ENCODE measurements at places on chromosomes 1 and 21.

DNA sequence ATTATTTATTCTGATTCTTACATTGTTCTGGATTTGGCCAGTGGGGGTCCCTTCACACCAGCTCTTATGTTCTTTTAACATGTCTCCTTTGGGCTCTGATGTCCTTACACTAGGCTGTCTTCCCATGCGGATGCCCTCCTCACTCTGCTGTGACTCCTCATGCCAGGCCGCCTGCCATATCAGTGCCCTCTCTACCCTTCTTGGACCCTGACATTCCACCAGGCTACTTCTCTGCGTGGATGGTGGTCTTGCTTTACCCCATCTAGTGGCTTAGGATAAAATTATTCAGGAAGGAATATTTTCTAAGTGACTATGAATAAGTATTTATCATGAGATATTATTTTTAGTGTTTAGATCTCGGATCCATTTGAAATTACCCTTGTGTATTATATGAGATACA is 21.2 kb downstream of the ATF6 start:
- no peak for DNase-seq
- H3K36me3 ChIP-seq, result peaks cover 6% of the 10 kb centered on the region
- H3K27ac ChIP-seq, result no peak overlapping the region
- no peak overlapping the region for H3K4me3 ChIP-seq
- no peaks in the 10 kb centered on the region for H3K4me1 ChIP-seq

DNA sequence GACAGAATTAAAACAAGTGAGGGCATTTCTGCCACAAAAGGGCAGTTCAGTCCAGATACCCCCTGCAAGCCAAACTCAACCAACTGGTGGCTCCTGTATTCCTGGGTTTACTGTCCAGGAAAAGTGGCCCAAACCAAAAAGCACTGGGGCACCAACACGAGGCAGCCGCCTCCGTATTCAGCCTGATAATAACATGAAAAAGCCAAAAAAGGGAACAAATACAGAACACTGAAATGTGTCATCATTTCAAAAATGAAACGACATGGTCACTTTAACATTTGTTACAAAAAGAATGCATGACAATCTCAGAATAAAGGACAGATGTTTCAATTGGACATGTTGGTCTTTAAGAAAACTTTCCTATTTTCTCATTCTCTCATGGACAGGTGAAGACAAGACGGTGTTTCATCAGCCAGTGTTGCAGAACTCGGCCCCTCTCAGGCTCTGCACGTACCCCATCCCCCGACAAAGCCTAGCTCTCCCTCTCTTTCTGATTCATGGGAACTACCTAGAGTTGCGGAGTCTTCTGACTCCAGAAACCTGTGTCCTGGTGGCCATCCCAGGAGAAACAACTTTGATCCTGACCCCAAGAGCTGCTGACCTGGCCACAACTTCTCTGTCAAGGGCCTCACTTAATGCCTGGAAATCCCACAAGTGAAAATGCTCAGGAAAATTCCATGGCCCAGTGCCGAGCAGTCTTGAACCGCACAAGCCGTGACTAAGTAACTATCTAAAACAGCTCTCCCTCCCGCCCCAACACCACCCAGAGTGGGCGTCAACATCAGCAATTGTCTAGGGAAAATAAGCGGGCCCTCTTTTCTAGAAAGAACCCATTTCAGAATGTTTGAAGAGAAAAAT is 27.1 kb downstream of the ZBTB17 start:
- H3K36me3 ChIP-seq, result peaks cover 47% of the 10 kb centered on the region
- H3K27me3 ChIP-seq, result no peaks in the 10 kb centered on the region
- H3K4me1 ChIP-seq, result peaks cover 6% of the 10 kb centered on the region

DNA sequence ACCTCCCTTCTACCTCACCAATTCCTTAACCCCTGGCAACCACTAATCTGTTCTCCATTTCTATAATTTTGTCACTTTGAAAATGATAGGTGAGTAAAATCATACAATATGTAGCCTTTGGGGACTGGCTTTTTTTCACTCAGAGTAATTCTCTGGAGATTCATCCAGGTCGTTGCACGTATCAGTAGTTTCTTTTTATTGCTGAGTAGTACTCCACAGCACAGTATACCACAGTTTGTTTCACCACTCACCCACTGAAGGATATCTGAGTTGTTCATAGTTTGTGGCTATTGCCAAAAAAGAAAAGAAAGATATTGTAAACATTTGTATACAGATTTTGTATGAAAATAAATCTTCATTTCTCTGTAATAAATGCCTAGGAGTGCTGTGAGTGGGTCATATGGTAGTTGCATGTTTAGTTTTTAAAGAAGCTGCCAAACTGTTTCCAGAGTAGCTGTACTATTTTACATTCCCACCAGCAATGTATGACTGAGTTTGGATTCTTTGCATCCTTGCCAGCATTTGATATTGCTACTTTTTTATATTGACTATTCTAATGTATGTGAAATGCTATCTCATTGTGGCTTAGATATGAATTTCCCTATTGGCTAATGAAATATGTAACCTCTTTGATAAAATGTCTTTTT is 3.7 kb downstream of the CHD1L start:
- H3K4me3 ChIP-seq, result no peak overlapping the region
- H3K27me3 ChIP-seq, result no peaks in the 10 kb centered on the region
- no peak overlapping the region for H3K27ac ChIP-seq
- H3K36me3 ChIP-seq, result no peaks in the 10 kb centered on the region
- no peak for DNase-seq

GRCh38 chr1:184082541-184083415 is 31.2 kb downstream of the TSEN15 start:
- no peak overlapping the region for H3K27ac ChIP-seq
- H3K27me3 ChIP-seq, result no peaks in the 10 kb centered on the region
- DNase-seq, result no peak
- no peak overlapping the region for H3K4me3 ChIP-seq

DNA sequence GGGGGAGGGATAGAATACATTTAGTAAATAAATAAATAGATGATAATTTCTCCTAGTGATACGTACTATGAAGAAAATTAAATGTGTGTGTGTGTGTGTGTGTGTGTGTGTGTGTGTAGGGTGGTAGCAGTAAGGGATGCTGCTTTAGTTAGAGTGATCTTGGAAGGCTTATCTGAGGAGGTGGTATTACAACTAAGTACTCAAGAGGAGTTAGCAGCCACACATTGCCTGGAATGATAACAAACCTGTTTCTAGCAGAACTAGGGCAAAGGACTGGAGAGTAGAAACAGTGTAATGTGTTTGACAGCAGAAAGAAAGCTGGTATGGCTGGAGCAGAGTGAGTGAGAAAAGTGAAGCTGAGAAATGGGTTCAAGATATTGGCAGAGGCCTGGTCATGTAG is 58.3 kb upstream of the FASLG start:
- no peak overlapping the region for H3K4me3 ChIP-seq
- H3K36me3 ChIP-seq, result peaks cover 52% of the 10 kb centered on the region
- no peaks in the 10 kb centered on the region for H3K27me3 ChIP-seq
- no peak overlapping the region for H3K27ac ChIP-seq
- no peaks in the 10 kb centered on the region for H3K4me1 ChIP-seq
- DNase-seq, result no peak

- H3K36me3 ChIP-seq, result no peaks in the 10 kb centered on the region
- no peaks in the 10 kb centered on the region for H3K27me3 ChIP-seq
- DNase-seq, result no peak
- H3K27ac ChIP-seq, result no peak overlapping the region
Observed at GRCh38 chr1:206672011-206672688, 12.6 kb upstream of the MAPKAPK2 start.

- H3K36me3 ChIP-seq, result peaks cover 79% of the 10 kb centered on the region
- H3K27ac ChIP-seq, result no peak overlapping the region
- H3K27me3 ChIP-seq, result no peaks in the 10 kb centered on the region
- no peak overlapping the region for H3K4me3 ChIP-seq
- H3K4me1 ChIP-seq, result peaks cover 16% of the 10 kb centered on the region
Observed at GRCh38 chr1:155267373-155267772, 5.2 kb upstream of the SCAMP3 start.

- no peak for DNase-seq
- H3K27ac ChIP-seq, result no peak overlapping the region
- H3K4me3 ChIP-seq, result no peak overlapping the region
- no peaks in the 10 kb centered on the region for H3K27me3 ChIP-seq
Observed at GRCh38 chr1:116453481-116453880, 80.4 kb downstream of the ATP1A1 start.

- no peak for DNase-seq
- H3K36me3 ChIP-seq, result no peaks in the 10 kb centered on the region
- H3K4me3 ChIP-seq, result no peak overlapping the region
Observed at GRCh38 chr1:41677620-41678019, 193.1 kb upstream of the EDN2 start.

DNA sequence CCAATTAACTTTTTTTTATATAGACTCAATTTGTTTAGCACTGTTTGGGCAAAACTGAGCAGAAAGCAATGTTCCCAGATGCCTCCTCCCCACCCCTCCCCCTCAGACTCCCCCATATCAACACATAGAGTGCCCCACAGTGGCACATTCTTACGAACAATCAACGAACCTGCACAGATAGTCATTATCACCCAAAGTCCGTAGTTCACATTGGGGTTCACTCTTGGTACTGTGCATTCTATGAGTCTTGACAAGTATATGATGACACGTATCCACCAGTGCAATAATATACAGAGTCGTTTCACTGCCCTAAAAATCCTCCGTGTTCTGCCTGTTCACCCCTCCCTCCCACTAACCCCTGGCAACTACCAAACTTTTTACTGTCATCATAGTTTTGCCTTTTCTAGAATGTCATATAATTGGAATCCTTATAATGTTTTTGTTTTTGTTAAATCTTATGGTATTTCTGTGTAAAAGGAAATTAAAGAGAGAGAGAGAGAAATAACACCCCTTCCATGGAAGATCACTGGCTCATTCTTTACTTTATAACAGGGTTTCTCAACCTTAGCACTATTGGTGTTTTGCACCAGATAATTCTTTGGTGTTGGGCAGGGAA is 37.2 kb upstream of the HNRNPU start:
- H3K4me3 ChIP-seq, result no peak overlapping the region
- no peaks in the 10 kb centered on the region for H3K4me1 ChIP-seq
- no peaks in the 10 kb centered on the region for H3K27me3 ChIP-seq
- DNase-seq, result no peak
- H3K36me3 ChIP-seq, result no peaks in the 10 kb centered on the region

GRCh38 chr1:85992791-85993190 is 163.8 kb downstream of the COL24A1 start:
- no peak overlapping the region for H3K4me3 ChIP-seq
- H3K36me3 ChIP-seq, result no peaks in the 10 kb centered on the region
- H3K27me3 ChIP-seq, result no peaks in the 10 kb centered on the region
- no peak overlapping the region for H3K27ac ChIP-seq

DNA sequence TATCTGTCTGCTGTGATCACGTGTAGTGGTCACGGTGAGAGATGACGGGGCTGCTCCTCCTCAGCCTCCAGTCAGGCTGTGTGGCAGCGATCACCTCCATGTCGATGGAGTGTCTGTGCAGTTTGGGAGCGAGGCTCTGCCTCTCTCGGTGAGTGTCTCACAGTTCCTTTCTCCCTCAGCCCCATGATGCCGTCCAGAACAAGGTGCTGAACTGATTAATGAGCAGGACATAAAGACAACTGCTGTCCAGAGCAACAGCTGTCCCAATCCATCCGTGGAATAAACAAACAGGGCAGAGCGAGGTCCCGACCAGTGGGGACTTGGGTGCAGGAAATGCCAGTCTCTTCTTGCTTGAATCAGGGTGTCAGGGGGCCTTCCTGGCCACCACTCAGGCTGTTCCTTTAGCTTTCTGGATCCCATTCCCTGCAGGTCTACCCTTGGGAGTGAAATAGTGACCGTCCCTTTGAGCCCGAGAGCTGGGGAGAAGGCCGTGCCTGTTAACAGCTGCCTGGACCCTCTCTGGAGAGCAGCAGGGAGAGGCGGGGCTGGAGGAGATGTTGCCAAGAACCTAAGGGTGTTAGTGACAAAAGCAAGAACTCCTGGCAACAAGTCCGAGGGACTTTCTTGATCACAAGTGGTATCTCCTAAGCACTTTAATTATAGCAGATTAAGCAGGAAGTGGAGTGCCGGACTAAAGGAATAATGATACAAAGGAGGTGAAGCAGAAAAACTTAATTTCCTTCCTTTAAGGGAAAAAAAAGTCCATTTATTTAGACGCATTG is 443.9 kb downstream of the KIF26B start:
- no peaks in the 10 kb centered on the region for H3K4me1 ChIP-seq
- no peaks in the 10 kb centered on the region for H3K36me3 ChIP-seq
- DNase-seq, result no peak
- H3K27me3 ChIP-seq, result no peaks in the 10 kb centered on the region
- H3K27ac ChIP-seq, result no peak overlapping the region
- H3K4me3 ChIP-seq, result no peak overlapping the region

DNA sequence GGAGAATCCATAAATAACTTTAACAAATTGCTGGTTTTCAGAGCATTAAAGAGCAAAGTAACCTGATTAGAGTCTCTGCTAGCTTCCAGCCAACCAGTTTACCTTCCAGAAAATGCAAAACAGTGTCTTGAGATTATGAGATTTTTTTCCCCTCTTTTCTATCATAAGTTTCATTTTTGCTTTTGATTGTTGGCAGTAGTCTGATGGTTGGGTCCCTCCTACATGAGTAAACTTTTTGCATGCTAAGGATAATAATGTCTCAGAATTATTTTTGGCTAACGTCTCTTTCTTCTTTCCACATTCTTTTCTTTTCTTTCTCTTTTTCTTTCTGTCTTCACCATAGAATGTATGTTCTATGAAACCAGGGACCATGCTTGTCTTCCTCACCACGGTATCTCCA is 6.3 kb upstream of the ADAMTS5 start:
- no peaks in the 10 kb centered on the region for H3K4me1 ChIP-seq
- H3K4me3 ChIP-seq, result no peak overlapping the region
- no peak overlapping the region for H3K27ac ChIP-seq
- no peaks in the 10 kb centered on the region for H3K36me3 ChIP-seq

DNA sequence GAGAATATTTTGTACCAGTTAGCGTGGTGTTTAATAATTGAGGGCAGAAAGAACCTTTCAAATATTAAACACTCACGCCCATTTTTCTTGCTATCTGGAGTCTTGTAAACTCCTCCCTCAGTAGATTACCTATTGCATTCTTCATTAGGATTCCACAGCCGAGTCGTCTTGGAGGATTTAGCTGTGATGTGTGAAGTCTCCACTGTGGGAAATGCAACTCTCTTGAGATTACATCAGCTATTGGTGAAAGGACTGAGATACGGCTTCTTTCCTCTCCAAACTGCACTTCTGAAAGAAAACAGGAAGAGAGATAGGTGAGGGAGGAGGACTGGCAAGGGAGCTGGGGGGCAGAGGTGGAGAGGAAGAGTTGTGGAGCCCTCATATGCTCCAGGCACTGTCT is 36.1 kb downstream of the ACTA1 start:
- H3K27me3 ChIP-seq, result peaks cover 27% of the 10 kb centered on the region
- H3K27ac ChIP-seq, result no peak overlapping the region
- H3K4me3 ChIP-seq, result no peak overlapping the region
- H3K36me3 ChIP-seq, result no peaks in the 10 kb centered on the region
